ENCODE measurements at places on chromosomes 4 and X. TPM values are rescaled to one million over a fixed set of nuclear protein-coding genes. Genes with fewer than 3 reads are reported as not detected.
A peak's percentile ranks its signal among the peaks of the same experiment; 100 is the strongest.

Gene RADX
- total RNA-seq, result 8.0 TPM

Gene MID2
- 5.8 TPM for total RNA-seq

- no peak overlapping the region for H3K27ac ChIP-seq
- no peaks in the 10 kb centered on the region for H3K36me3 ChIP-seq
- H3K4me3 ChIP-seq, result no peak overlapping the region
- H3K27me3 ChIP-seq, result no peaks in the 10 kb centered on the region
- no peaks in the 10 kb centered on the region for H3K4me1 ChIP-seq
Observed at GRCh38 chr4:148883435-148883834, 441.2 kb upstream of the NR3C2 start.

Gene FAM47A
- not detected for total RNA-seq

- H3K27me3 ChIP-seq, result peaks cover 2% of the 10 kb centered on the region
- H3K27ac ChIP-seq, result no peak overlapping the region
- no peak for DNase-seq
- H3K36me3 ChIP-seq, result no peaks in the 10 kb centered on the region
- no peak overlapping the region for H3K4me3 ChIP-seq
Observed at GRCh38 chr4:101806914-101807313, 16.4 kb downstream of the BANK1 start.

DNA sequence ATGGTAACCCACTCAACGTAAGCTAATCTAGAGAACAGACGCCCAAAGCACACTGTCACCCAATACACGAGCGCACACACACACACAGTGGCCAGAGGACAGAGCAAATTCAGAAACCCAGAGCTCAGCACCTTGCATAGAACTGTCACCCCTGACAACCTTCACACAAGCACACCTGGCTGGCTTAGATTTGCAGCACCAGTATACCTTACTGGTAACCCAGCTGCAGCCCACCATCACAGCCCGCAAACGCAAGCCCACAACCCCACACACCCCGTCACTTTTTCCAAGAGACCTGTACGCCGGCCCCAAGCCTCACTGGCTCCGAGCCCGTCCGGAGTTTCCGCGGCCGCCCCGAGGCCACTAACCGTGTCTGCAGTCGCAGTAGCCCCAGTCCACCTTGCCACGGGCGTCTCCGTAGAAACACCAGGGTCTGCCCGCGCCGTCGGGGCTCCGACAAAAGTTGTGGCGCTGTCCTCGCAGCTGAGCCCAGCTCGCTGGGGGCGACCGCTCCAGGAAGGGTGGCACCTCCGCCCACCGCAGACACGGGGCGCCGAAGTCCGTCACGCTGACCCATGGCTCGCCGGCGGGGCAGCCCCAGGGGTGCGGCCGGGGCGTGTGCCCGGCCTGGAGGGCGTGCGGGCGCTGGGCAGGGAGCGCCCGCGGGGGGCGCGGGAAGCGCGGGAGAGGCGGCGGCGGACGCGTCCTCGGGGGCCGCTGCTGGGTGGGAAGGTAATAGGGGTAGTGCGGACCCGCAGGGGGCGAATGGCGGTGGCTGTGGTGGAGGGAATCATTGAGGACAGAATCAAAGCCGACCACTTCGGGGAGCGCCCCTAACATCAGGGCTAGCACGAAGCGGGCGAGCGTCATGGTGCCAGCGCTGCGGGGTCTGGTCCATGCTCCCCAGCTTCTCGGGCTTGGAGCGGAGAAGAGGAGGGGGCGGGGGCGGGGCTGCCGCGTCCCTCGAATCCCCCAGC is 664 bp downstream of the PRSS12 start:
- H3K4me1 ChIP-seq, result peaks cover 11% of the 10 kb centered on the region
- peaks cover 65% of the 10 kb centered on the region for H3K27me3 ChIP-seq
- H3K27ac ChIP-seq, result no peak overlapping the region
- no peaks in the 10 kb centered on the region for H3K36me3 ChIP-seq

GRCh38 chr4:78362310-78362709 is 189.3 kb upstream of the ANXA3 start:
- no peak overlapping the region for H3K27ac ChIP-seq
- no peak overlapping the region for H3K4me3 ChIP-seq
- peaks cover 16% of the 10 kb centered on the region for H3K27me3 ChIP-seq
- DNase-seq, result no peak
- H3K36me3 ChIP-seq, result no peaks in the 10 kb centered on the region
- no peaks in the 10 kb centered on the region for H3K4me1 ChIP-seq

DNA sequence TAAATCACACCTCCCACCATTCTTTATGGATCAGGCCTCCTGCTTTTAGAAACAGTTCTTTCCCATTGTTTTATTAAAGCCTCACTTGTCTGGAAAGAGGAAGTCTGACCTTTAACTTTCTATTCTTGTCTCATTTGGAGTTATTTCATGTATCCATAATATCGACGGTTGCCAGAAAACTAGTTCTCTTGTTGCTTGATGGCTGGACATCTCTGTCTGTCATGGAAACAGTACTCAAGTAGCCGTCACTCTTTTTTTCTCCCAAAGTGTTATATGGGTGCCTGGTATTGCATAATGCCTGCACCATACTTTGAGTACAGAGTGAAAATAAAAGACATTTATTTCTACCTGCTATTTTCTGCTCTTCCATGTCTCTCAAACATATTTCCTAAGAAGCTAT is 61.4 kb downstream of the PHEX start:
- H3K27ac ChIP-seq, result no peak overlapping the region
- no peak overlapping the region for H3K4me3 ChIP-seq
- H3K4me1 ChIP-seq, result peaks cover 3% of the 10 kb centered on the region
- DNase-seq, result no peak
- peaks cover 24% of the 10 kb centered on the region for H3K36me3 ChIP-seq

- no peaks in the 10 kb centered on the region for H3K4me1 ChIP-seq
- no peak for DNase-seq
- no peaks in the 10 kb centered on the region for H3K36me3 ChIP-seq
- no peaks in the 10 kb centered on the region for H3K27me3 ChIP-seq
Observed at GRCh38 chr4:32169841-32170240, 1449.7 kb downstream of the PCDH7 start.

DNA sequence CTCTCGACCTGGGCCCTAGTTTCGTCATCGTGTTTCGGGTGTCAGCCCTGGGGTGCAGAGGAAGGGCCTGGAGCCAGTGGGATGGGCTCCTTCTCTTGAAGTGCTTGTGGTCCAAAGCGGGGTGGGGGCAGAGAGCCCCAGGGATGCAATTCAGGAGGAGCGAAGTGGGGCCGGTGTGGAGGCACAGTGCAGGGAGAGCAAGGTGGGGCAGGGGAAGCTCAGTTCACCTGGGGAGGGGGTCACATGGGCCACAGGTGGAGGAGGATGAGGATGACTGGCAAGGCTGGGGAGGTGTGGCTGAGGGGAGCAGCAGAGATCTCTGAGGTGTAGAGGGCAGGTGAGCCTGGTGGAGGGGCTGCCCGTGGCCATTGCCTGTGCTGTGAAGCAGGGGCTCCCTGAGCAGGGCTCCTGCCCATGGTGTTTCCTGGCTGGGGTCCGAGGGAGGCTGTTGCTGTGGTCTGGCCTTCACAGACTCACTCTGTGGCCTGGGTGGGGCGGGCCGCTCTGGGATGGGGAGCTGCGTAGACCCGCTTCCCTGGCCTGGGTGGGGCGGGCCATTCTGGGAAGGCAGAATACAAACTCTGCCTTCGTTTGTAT is 6.9 kb downstream of the SORCS2 start:
- no peak overlapping the region for H3K4me3 ChIP-seq
- DNase-seq, result no peak
- H3K27ac ChIP-seq, result no peak overlapping the region
- no peaks in the 10 kb centered on the region for H3K36me3 ChIP-seq
- peaks cover 28% of the 10 kb centered on the region for H3K27me3 ChIP-seq
- H3K4me1 ChIP-seq, result no peaks in the 10 kb centered on the region

- H3K27ac ChIP-seq, result peak overlapping the region; percentile 60
- DNase-seq, result no peak
- peaks cover 13% of the 10 kb centered on the region for H3K36me3 ChIP-seq
- H3K4me3 ChIP-seq, result peak overlapping the region; percentile 5
- peaks cover 43% of the 10 kb centered on the region for H3K4me1 ChIP-seq
Observed at GRCh38 chr4:70927502-70928137, 25.5 kb downstream of the MOB1B start.

Gene NPNT
- total RNA-seq, result 0.14 TPM

GRCh38 chr4:150230561-150230960 is 152.3 kb downstream of the DCLK2 start:
- no peaks in the 10 kb centered on the region for H3K36me3 ChIP-seq
- H3K4me1 ChIP-seq, result no peaks in the 10 kb centered on the region
- DNase-seq, result no peak
- no peak overlapping the region for H3K27ac ChIP-seq

Gene SUPT20HL1
- total RNA-seq, result not detected

- H3K36me3 ChIP-seq, result no peaks in the 10 kb centered on the region
- no peak overlapping the region for H3K4me3 ChIP-seq
- DNase-seq, result no peak
- peaks cover 4% of the 10 kb centered on the region for H3K27me3 ChIP-seq
- no peak overlapping the region for H3K27ac ChIP-seq
Observed at GRCh38 chrX:52585892-52586291, 68.8 kb downstream of the SSX7 start.

DNA sequence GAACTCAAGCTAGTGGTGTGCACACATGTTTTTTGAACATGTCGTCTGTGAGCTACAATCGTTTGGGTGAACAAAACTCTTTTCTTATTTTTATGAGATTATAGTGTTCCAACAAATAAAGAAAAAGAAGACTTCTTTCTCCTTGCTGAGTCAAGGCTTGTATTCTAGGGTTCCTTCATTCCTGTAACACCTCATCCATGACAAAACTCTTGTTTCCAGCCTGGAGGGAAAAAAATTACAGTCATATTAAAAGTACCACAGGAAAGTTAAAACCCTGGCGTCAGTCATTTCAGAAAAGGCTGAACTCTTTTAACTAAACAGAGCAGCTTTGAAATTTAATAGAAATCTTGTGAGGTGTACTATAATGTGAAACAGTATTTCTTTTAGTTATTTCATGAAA is 79.2 kb upstream of the BOD1L1 start:
- H3K4me1 ChIP-seq, result no peaks in the 10 kb centered on the region
- DNase-seq, result no peak
- H3K4me3 ChIP-seq, result no peak overlapping the region
- no peak overlapping the region for H3K27ac ChIP-seq

Gene DUX4
- total RNA-seq, result not detected

Measured in activated T-helper 2 cell treated with anti-CD3 and anti-CD28 coated beads, Interferon-gamma antibody, Interleukin-2, Interleukin-4, amounts not matched to agents 10 μg/mL and 5 μg/mL and 100 μg/mL, durations not matched to agents 14 hours and 24 hours and 36 hours (primary cell).